ENCODE measurements at places on chromosomes 7 and 10.
A peak's percentile ranks its signal among the peaks of the same experiment; 100 is the strongest.

DNA sequence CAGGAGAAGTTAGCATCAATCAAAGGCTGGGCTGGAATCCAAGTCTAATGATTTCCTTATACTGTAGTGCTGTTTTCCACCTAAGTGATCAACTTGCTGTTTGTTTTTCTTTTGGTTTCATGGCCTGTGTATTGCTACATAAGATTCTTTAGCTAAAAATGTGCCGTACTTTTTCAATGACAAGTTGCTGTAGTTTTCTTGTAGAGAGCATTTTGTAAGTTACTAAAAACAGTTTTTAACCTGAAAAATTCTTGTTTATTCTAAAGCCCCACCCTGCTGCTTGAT, 1.3 kb downstream of the HELLS start:
- DNase-seq: peak; percentile 7

GRCh38 chr10:101538446-101538845, 49.6 kb downstream of the POLL start:
- DNase-seq: no peak

- no peak for DNase-seq
These were observed 54.1 kb downstream of the HSPA12A start for GRCh38 chr10:116688241-116688711.

DNA sequence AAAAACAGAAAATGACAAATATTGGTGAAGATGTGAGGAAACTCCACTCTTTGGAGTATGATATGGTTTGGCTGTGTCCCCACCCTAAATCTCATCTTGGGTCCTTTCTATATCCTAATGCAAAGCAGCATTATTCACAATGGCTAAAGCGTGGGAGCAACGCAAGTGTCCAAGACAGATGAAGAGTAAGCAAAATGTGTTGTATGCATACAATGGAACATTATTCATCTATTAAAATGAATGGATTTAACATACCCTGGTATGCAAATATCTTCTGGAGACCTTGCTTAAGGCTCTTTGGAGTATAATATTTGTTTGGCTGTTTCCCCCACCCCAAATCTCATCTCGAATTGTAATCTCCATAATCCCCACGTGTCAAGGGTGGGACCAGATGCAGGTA, 839.8 kb upstream of the POM121L12 start:
- no peak for DNase-seq

DNA sequence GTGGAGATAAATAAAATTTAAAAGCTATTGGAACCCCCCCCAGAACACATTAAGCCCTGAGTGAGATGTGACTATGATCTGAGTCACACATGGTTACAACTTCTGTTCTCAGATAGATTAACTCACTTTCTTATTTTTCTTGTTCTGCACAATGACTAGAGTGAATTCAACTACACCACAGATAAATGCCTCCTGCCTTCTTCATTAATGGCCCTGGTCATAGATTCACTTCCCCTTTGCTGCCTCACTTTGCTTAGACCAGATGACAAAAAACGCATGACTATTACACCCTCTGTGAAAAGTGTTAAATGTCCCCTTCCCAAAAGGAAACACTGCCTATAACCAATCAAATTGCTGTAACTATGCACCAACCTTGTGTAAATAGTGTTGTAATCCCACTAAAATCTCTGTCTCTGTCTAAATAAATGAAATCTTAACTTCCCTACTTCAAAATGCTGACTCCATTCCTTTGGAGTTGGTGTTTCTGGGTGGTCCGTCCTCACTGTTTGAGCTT, 49.4 kb downstream of the AKR1D1 start:
- DNase-seq: no peak

DNA sequence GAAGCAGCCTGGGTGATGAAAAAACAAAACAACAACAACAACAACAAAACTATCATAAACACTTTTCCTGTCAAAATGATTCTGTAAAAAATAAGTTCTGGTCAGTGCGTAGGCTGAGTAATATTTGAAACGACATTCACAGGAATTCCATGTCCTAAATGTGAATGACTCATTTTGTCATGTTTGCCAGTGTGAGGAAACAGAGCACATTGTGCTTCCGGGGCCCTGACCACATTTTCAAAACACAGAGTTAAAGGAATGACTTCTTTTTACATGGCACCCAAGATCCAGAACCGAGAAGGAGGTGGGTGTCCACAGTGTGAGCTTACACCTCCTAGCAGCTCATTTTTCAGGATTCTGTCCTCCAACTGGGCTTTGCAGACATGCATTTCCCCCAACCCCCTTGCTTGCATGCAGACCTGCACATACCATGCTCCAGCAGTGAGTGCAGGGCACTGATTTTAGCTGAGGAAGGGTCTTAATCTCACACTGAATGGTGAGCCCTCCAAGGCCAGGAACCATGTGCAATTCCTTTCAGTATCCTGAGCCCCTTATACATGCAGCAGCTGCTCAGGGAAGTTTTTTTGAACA, 3.0 kb downstream of the CLRN3 start:
- DNase-seq: peak; percentile 71

DNA sequence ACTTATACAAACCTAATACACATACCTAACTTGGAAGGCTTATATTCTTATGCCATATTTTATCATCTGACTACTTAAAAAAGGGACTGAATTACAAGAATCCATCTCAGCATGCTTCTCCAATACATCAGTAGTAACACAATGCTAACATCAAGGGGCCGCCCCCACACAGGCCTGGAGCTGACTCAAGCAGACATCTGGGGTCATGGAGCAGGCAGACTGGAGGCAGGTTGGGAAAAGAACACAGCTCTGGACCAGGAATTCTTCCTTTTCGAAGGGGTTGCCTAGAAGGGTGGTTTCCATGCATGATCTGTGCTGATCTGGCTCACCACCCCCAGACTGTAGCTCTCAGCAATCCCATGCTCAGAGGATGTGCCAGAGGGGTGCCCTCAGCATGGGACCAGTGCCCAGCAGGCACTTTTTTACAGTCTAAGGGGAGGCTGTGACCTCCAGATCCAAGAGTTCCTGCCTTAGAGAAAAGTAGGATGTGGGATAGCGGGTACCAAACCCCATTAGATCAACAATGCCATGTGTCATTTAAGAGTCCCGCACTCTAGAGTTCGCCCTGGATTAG, 26.1 kb upstream of the DUSP5 start:
- DNase-seq: no peak

- no peak for DNase-seq
These were observed 8.3 kb upstream of the EBF3 start for GRCh38 chr10:129972145-129972965.

GRCh38 chr10:132554991-132555647, 17.5 kb downstream of the INPP5A start:
- DNase-seq: no peak

DNA sequence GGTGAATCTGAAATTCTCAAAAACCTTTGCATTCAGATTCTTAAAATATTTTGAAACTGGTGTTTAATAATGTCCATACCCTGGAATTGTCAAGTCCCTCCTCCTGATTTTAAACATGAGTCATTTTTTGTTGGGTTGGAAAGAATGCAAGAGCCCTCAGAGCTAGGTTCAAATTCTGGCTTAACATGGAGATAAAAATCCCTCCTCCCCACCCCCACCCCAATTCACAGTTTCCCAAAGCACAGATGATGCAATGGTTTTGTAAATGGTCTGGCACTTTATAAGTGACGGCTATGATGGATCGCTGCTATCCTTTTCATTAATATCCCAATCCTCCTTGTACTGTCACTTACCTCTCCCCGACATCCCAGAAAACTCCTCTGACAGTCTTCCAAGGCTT, 332.8 kb downstream of the PLXNA4 start:
- DNase-seq: no peak

GRCh38 chr10:47286116-47286505, 13.9 kb upstream of the GDF10 start:
- DNase-seq: no peak

- DNase-seq: peak; percentile 70
These were observed 56.3 kb downstream of the ASB13 start for GRCh38 chr10:5609952-5610616.

DNA sequence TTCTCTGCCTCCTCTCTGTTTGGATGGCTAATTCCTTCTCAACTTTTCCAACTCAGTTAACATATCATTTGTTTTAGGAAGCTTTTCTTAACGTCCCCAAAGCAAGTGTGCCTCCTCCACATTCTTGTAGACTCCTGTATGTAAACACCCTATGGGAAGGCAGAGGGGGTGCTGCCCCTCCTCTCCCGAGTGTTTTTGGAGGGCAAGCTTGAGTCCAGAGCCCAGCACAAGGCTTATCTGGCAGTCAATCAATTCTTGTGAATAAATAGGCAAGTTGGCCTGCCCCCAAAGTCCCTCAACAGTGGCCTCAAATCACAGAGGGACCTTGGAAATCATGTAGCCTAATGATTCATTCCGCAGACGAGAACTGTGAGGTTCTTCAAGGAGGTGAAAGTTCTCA, 305.6 kb downstream of the RPS24 start:
- DNase-seq: no peak

DNA sequence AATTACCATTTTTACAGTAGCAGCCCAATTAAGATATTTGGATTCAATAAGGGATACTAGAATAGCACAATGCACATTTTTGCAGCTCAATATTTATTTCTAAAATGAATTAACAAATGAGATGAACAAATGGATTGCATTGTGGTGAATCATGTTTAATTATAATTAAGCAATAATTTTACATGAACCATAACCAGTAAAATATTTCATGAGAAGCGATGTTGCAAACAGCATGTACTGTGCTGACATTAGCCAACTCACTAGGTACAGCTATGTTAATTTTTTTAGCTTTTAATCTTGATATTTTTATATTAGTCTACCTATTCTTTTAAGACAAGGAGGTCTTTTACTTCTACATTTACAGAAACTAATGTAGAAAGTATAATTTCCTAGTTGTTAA, 399.1 kb upstream of the AKR1E2 start:
- DNase-seq: no peak

All from SW480 (cell line).